Effector memory CD8-positive, alpha-beta T cell (primary cell): ENCODE measurements at places on chromosomes 12 and 14.

GRCh38 chr12:13075786-13076570 is 27.5 kb downstream of the GSG1 start:
- no peak for DNase-seq

- no peak for DNase-seq
These were observed 20.0 kb downstream of the BEGAIN start for GRCh38 chr14:100567009-100567876.

DNA sequence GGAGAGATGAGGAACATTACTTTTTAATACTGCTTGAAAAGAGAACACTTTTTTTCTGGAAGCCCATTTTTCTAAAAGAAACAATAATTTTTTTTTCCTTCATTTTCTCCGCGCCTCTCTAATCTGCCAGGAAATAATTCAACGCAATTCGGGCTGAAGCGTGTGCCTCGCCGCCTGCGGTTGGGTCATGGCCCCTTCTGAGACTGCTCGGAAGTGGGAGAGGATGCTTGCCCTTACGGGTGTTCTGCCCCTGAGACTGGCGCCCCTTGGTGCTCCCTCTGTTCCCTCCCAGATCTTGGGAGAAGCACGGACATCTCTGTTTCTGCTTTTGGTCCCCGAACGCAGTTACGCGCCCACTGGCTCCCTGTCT is 332 bp upstream of the TBC1D30 start:
- DNase-seq: no peak

DNA sequence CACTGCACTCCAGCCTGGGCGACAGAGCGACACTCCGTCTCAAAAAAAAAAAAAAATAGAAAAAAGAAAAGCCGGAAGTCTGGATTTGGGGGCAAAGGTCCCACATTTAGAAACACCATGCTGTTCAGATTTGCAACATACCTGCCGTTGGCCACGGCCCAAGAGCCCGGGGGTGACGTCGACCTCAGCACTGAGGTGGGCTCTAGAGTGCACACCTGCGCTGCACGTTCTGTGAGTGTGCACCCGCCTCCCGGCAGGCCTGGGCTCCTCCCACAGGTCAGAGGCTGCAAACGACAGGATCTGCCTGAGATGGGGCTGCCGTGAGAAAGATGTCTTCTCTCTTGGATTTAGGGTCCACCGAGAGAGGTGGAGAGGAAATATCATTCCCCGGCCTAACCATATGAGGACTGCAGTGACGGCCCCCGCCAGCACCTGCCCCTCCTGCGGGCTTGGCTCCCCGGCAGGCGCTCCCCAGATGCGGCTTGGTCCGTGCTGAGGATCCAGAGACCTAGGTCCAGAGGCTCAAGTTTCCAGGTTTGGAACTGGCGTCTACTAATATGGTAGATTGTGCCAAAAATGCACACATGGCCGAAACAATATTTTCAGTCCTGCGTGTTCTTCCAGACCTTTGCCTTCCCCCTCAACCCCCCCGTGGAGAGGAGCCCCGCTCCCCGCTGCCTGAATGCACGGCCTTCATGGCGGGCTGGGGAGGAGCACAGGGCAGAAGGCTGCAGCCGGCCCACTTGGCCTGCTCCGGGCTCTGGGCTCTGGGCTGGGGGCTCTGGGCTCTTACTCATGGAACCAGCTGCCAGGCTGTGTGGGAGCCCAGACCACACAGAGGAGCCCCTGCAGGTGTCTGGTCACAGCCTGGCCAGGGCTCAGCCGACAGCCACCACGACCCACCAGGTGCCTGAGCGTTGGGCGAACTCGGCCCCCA is 58.8 kb upstream of the FBRSL1 start:
- DNase-seq: no peak

DNA sequence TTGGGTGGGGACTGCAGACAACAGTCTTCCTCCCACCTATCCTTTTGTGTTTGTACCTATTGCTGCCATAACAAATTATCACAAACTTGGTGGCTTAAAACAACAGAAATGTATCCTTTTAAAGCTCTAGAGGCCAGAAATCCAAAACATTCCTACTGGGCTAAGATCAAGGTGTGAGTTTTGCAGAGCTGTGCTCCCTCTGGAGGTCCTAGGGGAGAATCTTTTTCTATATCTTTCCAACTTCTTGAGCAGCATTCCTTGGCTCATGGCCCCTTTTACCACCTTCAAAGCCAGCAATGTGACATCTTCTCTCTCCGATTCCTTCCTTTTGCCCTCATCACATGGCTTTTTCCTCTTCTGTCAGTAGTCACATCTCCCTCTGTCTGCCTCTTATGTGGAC is 190.6 kb downstream of the TTC8 start:
- DNase-seq: no peak
